Stimulated activated naive CD4-positive, alpha-beta T cell treated with Interleukin-2 at 50 U/mL for 16 hours (primary cell): ENCODE measurements at places on chromosomes 5 and 9.
A peak's percentile ranks its signal among the peaks of the same experiment; 100 is the strongest.

DNA sequence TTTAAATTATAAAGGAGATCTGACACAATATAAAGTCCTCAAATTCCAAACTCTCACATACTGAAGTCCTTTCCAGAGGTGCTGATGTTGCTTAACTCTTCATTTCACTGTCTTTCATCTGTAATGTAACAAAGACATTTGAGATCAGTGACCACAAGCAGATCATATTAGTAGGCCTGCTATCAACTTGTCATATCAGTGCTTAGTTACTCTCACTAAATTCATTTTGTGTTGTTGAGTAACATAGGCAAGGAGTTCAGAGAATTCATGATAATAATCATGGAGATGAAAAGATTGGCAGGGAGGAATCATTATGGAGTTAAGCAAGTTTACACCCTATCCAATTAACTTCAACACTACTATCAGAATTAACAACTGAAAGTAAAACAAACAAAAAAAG, 571.0 kb upstream of the ARRDC3 start:
- no peak for DNase-seq

DNA sequence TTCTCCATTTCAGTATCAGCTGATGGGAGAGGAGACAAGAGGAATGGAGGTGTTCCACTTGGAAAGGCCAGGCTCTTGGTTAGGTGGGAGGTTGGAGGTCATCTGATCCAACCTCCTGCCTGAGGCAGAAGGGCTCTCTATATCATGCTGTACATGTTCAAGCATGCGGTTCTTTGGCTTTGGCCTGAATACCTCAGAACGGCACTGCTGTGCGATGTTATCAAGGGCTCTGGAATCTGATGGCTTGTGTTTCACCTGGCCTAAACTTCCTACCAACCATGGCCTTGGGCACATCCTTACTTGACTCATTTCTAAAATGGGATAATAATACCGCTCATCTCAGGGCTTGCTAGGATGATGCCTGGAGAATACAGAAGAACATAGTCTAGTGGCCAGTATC, 90.1 kb upstream of the FAM169A start:
- no peak for DNase-seq

- DNase-seq, result no peak
Observed at GRCh38 chr5:157597277-157597676, 21.7 kb upstream of the ADAM19 start.

DNA sequence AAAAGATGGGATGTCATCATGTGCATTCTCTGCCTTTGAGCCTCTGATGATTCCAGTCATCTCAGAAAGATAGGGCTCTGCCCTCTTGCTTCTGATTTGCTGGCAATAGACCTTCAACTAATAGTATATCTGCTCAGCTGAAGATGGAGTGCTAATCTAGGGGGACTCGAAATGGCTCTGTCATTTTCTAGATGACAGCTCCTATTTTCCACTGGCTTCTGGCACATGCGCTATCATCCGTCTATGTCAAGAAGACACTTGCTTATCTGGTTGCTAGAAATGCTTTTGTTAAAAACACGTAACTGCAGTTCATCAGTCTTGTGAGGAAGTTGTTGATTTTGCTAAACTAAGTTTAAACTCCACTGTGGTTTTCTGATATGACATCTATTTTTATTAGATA, 265.5 kb upstream of the ZNF608 start:
- no peak for DNase-seq

DNA sequence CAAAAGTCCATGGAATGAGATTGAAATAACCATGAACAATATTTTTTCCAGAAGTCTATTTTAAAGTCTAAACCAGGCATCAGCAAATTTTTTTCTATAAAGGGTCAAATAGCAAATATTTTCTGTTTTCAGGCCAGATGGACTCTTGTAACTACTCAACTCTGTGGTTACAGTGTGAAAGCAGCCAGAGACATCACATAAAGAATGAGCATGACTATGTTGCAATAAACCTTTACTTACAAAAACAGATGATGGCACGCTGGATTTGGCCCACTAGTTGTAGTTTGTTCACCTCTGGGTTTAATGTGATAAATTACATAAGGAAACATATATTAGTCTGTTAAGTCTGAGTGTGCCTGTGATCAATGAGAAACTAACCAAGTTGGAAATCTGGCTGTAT, 319.2 kb downstream of the TRPM3 start:
- no peak for DNase-seq

- DNase-seq, result no peak
Observed at GRCh38 chr5:107739661-107740060, 68.9 kb upstream of the EFNA5 start.

GRCh38 chr9:111925784-111926183, 29.2 kb downstream of the UGCG start:
- no peak for DNase-seq

DNA sequence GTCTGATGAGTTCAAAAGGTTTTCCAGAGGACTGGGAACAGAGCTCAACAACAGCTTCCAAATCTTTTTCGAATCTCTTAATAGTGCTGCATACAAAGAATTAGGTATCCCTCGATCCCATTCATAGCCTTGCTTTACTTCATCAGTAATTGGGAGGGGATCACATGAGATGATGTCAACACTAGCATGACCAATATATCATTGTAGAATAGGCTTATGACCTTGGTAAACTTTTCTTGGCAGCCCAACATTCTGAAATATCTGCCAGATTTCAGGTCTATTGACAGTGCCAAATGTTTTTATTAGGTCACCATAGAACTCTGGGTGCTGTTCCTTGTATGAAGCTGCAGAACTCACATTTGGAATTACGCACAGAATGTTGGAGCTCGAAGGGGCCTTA, 228.9 kb downstream of the FGF10 start:
- no peak for DNase-seq

GRCh38 chr5:89826938-89827337, 582.6 kb downstream of the CETN3 start:
- DNase-seq, result no peak

DNA sequence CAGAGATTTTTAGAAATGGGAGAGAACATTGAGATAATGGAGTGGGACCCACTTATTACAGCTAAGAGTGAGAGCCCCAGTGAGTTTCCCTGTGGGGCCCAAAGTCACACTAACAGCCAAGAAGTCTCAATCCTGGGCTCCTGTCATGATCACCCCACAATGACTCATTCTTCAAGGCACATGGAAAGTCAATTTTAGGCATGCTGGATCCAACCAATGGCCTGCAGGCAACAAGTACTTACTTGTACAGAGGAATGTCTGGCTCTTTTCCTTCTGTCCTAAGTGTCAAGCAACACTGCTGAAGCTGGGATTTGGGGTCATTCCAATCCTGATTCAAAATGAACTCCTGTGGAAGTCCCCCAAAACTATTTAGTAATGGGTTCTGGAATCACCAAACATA, 123.1 kb downstream of the DROSHA start:
- no peak for DNase-seq

- DNase-seq, result peak; percentile 81
Observed at GRCh38 chr5:50440651-50441492, at the start of gene EMB. Gene EMB (minus strand): TSS chr5:50441288. CDS start chr5:50441151, 137 bp downstream.

DNA sequence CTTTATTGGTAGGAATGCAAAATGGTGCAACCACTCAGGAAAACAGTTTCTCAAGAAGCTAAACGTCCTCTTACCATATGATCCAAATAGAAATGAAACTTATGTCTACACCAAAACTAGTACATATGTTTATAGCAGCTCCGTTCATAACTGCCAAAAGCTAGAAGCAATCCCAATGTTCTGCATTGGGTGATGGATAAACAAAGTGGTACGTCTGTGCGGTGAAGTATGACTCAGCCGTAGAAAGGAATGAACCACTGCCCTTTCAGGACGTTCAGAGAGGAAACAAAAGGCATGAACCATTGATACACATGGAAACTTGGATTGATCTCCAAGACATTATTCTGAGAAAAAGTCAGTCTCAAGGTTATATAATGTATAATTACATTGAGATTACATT, 27.6 kb downstream of the HNRNPH1 start:
- DNase-seq, result no peak

GRCh38 chr5:83387041-83387440, 84.5 kb upstream of the VCAN start:
- DNase-seq, result no peak

DNA sequence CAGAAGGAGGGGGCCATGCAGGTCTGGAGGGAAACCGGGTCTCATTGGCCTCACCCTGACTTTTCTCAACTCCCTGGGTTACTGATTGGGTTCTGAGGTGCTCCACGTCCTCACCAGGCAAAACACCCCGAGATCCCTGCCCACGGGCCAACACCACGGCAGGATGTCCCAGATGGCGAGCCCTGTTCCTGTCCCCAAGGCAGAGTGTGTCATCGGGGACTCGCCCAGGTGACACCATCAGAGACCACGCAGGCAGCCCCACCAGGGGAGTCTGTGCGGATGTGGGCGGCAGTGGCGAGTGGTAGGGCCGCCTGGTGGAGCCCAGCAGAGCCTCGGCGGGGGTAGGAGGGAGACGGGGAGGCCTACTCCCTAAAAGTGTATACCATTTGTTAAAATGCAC, 59.0 kb upstream of the UBAC1 start:
- no peak for DNase-seq

DNA sequence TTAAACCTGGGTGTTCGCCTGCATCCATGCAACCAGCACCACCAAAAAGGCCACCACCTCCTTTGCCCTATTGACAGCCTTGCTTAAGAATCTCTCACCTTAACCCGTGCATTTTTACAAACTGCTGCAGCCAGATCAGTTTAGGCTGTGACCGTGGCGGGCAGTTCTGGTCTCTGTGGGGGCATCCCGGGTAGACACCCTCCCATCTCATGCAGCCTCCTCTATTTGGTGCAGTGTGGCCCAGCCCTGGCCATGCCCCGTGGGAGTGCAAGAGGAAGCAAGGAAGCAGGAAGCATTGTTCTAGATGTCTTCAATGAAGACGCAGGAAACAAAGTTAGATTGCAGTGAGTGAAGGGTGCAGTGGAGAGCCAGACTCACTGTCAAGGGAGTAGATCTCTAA, 108.8 kb upstream of the MVB12B start:
- no peak for DNase-seq

DNA sequence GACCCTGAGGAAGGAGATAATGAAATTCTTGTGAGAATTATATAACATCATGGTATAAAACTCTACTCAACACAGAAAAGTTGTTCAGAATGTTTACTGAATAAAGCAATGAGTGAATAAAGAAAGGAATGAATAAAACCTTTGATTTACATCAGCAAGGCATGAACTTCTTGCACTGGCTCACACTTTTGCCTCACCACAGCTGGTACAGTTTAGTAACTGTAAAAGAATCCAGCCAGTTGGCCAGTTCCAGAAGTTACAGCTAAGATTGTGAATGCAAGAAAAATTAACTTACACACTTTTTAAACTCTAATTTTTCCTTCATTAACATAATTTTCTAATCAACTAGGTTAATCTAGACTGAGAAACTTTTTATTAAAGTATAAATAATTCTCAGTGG, 490.9 kb downstream of the NFIB start:
- DNase-seq, result no peak

DNA sequence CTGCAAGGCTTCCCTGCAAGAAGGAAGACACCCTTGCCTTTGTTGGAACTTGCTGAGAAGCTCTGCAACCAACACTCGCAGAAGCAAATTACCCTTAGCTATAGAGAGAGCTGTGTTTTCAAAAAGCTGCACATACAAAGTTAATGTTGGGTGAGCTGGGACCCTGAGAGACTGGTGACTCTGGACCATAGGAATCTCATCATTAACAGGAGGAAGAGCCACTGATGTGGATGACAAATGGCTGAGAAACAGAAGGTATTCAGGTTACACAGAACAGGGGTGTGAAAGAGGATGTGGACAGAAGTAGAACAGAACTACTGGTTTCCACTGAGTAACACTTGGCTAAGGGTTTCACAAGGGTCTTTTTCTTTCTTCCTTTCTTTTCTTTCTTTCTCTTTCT, 493.5 kb downstream of the IRX1 start:
- no peak for DNase-seq

DNA sequence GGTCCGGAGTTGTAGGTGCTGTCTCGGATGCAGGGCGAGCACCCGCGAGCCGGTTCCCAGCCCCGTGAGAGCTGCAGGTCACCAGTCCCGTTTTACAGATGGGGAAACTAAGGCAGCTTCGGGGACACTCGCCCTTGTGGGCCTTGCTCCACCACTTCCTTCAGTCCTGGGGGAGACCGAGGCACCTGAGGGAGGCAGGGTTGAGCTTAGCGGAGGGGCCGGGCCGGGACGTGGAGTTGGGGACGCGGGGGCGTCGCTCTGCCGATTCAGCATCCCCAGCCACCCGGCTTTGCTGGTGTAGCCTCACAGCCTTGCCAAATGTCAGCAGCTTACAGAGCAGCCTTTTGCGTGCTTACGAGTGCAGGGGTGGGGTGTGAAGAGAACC, 530 bp downstream of the BBLN start:
- DNase-seq, result peak; percentile 56

DNA sequence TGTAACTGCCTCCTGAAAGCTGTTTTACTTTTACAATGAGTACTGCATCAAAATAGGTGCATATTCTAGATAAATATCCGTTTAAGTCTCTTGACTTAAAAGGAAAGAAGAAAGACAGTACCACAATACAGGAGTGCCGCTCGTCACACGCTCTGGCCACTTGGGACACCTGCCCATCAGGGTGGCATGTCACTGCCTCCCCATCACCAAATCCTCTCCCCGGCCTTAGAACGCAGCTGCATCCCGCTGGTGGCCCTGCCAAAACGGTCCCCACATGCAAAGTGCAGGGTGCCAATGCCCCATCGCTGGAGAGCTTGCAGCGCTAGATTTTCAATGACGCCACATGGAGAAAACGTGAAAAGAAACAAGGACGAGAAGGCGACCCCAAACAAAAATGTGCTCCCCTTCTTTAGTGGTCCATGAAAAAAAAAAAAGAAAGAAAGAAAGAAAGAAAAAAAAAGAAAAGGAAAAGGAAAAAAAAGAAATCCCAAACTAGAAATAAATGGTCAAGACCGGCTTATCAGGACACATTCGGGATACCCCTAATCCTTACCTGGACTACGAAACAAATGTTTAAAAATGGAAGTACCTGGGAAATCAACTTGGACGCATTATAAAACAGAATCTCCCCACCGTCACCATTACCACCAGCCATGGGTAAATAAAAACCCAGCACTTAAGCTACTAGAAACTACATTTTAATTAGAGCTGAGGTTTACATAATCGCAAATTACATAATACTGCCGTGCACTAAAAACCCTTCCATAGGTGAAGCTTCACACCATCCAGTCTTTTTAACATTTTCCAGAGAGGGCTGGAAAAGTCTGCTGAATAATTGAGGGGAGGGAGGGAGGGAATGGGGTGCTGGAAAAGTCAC, 1.0 kb downstream of the ANKH start:
- DNase-seq, result peak; percentile 75

- DNase-seq, result no peak
Observed at GRCh38 chr5:21791304-21791703, 1061.8 kb downstream of the CDH12 start.

- no peak for DNase-seq
Observed at GRCh38 chr5:40025586-40025985, 600.8 kb upstream of the DAB2 start.

DNA sequence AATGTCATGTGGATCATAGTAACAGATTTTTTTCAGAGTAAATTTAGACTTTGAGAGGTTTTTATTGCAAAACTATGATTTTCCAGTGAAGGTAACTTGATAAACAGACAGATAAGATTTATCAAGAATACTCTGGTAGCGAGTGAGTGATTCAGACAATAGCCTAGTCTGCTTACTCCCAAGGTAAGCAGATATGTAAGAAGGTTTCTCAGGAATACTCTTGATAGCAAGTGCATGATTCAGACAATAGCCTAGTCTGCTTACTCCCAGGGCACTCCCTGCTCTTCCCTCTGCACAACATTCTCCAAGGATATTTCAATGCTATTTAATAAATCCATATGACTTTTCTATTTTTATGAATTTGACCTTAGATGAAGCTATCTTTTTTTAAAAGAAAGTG, 1881.5 kb downstream of the EFNA5 start:
- DNase-seq, result no peak
